CD4-positive, alpha-beta T cell treated with Interleukin-17A for 4 hours (primary cell): ENCODE measurements at places on chromosomes 12 and 14.

GRCh38 chr12:106711316-106711715 is 63.2 kb upstream of the RIC8B start:
- DNase-seq, result no peak

DNA sequence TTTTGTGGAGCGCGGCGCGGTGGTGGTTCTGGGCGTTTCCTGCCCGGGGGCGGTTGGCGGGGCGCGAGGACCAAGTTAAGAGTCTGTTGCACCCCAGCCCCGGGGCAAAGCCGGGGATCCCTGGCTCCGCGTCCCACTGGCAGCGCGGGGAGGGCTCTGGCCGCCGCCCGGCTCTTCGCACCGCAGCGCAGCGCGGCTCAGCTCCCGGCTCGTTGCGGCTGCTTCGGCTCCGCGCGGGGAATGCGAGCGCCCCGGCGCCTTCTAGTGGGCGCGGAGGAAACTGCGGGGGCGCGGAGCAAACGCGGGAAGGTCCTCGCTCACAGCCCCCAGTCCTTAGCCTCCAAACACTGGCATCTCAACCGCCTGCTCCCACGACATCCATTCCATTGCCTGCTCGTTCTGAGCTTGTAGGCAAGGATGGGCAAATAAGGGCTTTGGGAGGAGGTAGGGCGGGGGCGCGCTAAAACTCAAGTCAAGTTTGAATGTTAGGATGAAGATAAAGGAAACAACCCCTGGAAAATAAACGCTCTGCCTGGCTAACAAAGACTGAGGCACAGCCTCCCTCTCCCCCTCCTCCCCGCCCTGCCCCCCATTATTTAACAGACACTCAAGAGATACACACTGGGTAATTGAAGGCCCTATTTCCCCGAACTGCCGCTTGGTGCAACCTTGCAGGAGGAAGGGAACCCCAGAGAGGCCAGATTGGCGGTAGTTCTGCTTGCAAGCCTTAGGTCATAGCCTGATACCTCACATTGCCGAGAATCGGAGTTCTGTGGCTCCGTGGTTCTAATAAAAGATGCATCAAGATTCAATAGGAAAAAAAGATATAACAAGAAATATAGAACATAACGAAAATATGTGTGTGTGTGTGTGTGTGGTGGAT is at the start of gene B4GALNT1:
B4GALNT1 (minus strand) TSS at position 244 of the 883 bp plus-strand sequence. CDS start 1,069 bp downstream, outside the sequence.
- DNase-seq, result peak; percentile 75

DNA sequence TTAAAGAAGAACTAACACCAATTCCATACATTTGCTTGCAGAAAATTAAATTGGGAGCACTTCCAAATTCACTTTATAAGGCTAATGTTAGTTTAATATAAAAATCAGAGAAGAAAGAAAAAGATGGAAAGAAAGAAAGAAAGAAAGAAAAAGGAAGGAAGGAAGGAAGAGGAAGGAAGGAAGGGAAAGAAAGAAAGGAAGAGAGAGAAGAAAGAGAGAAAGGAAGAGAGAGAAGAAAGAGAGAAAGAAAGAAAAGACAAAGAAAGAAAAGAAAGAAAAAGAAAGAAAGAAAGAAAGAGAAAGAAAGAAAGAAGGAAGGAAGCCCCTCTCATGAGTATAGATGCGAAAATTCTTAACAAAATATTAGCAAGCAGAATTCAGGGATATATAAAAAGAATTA is 267.7 kb downstream of the RPAP3 start:
- no peak for DNase-seq

DNA sequence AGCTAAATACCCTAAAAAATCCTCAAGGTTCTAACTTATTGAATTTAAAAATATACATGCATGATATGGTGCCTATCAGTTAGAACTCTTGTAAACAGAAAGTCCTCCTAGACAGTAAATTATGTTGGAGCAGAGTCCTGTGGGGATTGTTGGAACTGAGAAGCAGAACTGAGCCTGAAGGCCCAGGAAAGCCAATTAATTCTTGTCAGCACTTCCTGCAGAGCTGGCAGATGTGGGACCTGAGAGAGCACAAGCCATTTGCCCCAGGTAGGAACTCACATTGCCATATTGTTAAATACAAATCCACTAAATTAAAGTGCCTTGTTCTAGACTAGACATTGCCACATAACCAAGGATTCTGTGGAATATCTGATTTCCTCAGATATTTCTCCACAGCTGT is 117.1 kb downstream of the RTN1 start:
- DNase-seq, result no peak

DNA sequence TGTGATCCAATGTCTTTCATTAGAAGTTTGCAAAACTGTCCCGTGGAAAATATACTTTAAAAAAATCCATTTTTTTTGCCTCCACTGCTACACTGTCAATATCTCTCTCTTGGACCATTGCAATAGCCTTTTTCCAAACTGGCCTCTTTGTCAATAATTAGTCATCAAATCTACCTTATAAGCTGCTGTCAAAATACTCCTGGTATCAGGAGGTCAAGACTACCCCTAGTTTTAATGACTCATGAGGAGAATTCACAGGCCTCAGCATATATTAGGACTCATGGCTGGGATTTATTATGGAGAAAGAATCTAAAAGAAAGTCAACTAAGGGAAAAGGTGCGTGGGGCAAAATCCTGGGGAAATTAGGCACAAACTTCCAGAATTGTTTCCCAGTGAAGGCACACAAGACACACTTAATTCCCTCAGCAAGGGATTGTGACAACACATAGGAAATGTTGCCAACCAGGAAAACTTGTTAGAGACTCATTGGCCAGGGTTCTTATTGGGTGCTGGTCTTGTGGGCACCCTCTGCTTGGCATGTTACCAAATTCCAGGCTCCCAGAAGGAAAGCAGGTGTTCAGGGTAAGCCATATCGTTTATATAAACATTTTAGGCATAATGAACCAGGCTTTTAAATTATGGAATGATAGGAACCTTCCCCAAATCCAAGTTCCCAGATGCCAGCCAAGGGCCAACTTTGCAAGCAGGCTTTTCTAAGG is 56.1 kb downstream of the TMEM117 start:
- no peak for DNase-seq
